Stomach (tissue), 19 donors: ENCODE measurements at places on chromosomes 5 and 9. TPM values are rescaled to one million over a fixed set of nuclear protein-coding genes. Genes with fewer than 3 reads are reported as not detected.

NDUFA8 gene
- total RNA-seq, result 31.0 TPM

FOXD4 gene
- total RNA-seq, result not detected

- DNase-seq, result no peak
These were observed 530.0 kb downstream of the SEMA5A start for GRCh38 chr5:9015937-9016270.

HOMER1 gene
- total RNA-seq, result 13.6 TPM

DNA sequence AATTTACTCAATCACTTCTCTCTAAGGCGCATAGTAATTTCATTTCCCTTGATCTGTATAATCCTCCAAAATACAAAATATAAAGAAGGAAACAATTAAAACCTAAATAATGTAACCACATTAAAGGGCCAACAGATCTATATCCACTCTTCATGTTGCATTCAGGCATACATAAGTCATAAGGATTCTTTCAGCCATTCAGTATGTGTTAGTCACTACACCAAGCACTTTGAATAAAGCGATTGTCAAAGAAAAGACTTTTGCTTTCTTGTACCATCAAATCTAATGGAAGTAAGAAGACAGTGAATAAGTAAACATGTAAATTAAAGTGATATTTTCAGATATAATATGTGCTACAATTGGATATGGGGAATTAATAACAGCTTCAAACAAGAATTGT lies 569.2 kb upstream of the PTPRD start:
- no peak for DNase-seq

GRCh38 chr5:177471610-177472356 lies 1.7 kb downstream of the DBN1 start:
- no peak for DNase-seq

DNA sequence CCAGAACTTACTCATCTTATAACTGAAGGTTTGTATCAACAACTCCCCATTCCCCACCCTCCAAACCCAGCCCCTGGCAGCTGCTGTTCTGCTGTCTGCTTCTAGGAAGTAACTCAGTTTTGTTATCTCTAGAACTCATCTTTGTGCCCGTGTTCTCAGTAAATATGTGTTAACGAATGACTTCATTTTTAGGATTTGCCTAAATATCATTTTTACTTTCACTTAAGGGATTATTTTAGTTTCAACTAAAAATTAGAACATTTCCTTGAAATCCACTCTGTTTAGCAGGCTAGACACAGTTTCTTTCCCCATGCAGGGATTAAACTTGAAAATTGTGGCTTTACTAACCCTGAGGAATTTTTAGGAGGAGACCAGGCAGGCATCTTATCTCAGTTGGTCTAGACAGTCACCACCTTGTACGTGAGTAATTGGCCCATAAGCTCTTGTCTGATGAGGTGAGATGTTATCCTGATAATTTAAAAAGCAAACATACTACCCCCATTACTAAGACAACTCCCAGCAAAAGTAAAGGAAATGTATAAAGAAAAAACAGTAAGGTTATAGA lies 68.2 kb upstream of the TNFAIP8 start:
- DNase-seq, result no peak

GRCh38 chr9:91647371-91647770 lies 223.7 kb upstream of the NFIL3 start:
- DNase-seq, result no peak

DNA sequence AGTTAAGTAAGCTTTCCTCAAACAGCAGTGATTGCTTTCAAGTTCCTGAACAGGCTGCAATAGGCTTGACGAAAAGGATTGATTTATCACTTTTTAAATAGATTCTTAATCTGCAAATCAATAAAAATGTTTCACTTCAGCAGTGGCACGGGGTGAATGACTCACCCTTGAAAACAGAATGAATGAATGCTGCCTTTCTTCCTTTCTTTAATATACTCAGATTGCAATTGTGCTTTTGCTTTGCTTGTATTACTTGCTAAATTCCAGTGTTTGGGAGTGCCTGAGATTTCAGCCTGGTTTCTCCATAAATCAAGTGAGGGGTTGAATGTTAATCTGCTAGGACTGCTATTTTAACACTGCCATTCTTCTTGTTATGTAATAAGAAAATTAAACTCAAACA lies 1293.8 kb downstream of the PTPRD start:
- peak; percentile 43 for DNase-seq

SCGB3A2 gene
- total RNA-seq, result 6.4 TPM

SLC46A2 gene
- not detected for total RNA-seq

GRCh38 chr5:125812651-125813050 lies 610.6 kb upstream of the GRAMD2B start:
- DNase-seq, result no peak

PTGES gene
- total RNA-seq, result 3.6 TPM

ADAMTSL1 gene
- total RNA-seq, result 40.6 TPM

DNA sequence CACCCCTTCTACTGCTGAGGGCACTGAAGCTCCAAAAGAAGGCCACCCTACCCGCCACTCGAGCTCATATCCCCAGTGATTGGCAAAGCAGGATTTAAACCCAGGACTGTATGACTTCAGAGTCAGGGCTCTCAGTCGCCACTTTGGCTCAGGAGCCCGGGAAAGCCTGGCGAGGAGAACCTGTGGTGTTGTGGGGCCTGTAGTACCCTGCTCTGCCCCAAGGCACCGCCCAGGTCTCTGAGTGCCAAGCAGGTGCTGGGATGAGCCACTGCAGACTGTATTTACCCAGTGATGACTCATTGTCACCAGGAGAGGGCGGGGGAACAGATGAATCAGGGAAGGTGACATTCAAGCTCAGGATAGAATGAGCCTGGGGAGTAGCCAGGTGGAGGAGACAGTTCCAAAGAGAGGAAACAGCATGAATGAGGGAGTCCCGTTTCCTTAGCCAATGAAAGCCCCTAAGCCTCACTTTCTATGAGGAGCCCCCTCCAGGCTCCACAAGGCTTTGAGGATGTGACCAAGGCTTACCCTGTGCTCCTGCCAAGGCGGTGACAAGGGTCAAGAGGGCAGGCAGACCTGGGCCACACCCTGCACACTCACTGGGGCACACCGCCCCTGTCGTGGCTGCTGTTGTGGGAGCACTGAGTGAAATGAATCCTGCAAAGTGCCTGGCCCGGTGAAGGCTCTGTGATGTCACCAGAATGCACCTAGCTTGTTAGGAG lies 17.8 kb upstream of the DPM2 start:
- peak; percentile 85 for DNase-seq

DNA sequence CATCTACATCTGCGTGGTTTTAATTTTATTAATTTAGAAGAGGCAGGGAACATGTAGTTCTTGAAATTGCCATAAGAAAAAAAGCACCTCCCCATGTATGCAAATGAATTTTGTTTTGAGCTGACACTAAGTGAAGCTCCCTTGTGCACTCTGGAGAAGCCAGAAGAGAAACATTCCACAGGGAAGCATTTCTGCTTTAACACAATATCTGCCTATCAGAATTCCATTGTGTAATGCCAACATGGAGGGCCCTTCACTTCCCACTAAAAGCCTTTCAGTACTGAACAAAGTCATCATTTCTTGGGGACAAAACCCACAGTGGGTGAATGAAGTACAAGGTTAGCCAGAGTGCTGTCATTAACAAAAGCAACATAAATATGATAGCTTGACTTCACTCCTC lies 59.7 kb downstream of the PRELID2 start:
- DNase-seq, result no peak

DNA sequence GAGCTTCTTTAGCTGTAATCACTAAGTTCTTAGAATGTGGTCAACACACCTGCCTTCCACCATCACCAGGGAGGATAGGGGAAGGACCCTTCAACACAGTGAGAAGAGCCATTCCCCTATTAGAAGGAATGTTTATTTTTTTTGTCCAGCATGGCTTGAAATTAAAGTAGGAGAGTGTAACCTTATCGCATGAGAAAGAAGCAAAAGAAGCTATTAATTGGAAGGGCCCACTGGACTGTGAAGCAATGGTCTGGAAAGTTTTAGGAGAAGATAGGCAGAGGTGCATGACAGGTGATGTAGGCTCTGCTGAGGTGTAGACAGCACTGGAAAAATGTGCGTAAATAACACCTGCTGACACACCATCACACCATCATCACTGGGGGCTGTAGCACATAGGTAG lies 1526.0 kb downstream of the MAT2B start:
- no peak for DNase-seq

C7 gene
- 317 TPM for total RNA-seq

HABP4 gene
- 32.7 TPM for total RNA-seq

GRCh38 chr5:39521098-39521860 lies 96.5 kb upstream of the DAB2 start:
- DNase-seq, result no peak

GRCh38 chr5:1111241-1111726 lies 579 bp downstream of the SLC12A7 start:
- peak; percentile 81 for DNase-seq

DNA sequence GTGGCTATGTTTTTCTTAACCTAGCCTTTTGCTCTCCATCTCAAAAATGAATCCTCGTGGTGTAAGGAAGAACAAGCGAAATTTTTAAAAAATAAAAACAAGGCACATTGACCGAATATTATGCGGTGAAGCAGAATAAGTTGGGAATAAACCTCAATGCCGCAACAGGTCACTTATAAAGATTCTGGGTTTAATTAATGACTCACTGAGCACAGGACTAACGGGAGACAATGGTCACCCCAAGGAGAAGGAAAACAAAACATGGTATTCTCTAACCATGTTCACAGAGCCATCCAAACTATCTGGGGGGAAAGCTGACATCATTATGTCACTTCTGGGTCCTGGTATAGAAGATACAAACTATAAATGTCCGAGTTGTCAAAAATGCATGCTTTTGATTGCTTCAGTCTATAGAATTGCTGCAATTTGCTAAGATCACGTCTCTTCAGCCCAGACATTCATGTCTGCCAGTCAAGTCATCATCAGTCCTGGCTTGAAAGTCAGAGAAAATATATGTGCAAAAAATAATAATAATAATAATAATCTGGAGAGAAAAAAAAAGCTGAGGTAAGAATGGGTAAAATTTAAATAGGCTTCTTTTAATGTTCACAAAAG lies 280.6 kb downstream of the NR2F1-AS1 start:
- DNase-seq, result no peak

NAIP gene
- total RNA-seq, result 38.4 TPM

DNA sequence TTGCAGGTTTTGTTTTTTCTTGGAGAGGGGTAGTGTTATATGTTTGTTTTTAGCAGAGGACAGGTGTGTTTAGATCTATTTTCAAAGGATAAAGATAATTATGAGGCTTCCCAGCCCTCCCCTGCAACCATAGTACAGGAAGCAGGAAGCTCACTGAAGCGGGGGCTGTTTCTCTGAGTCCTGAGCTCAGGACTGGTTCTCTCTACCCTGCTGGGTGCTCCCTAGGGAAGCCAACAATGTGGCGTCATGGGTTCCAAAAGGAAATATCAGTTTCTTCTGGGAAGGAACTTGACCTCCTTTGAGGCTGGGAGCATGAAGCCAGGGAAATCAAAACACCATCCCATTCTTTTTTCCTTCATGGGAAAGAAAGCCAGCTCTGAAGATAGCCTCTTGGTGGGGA lies 62.2 kb downstream of the RAD23B start:
- DNase-seq, result no peak

DNA sequence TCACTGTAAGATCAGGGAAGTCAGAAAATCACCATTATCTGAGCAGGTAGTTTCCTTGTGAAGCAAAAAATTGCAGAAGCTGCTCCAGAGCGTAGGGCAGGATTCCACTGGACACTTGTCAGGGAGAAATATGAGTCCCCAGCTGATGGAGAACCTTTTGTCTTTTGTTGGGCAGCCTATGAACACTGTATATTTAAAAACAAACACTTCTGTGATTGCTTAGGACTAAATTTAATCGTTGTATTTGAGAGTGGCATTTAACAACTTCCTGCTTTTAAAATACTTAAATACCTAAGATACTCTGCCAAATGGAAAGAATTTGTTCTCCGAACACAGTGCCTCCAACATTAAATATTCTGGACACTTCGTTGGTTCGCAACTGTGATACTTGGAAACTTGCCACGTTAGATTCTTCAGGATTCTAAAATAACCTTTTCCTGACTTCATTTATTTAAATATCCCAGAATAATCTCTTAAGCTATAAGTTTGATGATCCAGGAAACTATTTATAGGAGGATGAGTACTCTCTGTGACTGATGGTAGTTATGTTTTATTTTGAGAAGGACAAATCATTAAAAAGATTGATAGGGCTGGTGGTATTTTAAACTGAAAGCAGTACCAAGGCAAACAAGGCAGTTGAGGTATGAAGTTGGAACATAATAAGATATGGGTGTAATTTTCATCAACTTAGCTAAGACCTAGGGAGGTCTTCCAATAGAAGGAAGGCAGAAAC lies 2.7 kb upstream of the HSPA4 start:
- no peak for DNase-seq

GRCh38 chr5:123297866-123298265 lies 125.3 kb downstream of the CEP120 start:
- no peak for DNase-seq

- no peak for DNase-seq
These were observed 22.3 kb downstream of the TTF1 start for GRCh38 chr9:132384376-132384775.

FOXD4L3 gene
- total RNA-seq, result not detected

GRCh38 chr5:169602535-169602934 lies 19.0 kb downstream of the SPDL1 start:
- DNase-seq, result no peak

DNA sequence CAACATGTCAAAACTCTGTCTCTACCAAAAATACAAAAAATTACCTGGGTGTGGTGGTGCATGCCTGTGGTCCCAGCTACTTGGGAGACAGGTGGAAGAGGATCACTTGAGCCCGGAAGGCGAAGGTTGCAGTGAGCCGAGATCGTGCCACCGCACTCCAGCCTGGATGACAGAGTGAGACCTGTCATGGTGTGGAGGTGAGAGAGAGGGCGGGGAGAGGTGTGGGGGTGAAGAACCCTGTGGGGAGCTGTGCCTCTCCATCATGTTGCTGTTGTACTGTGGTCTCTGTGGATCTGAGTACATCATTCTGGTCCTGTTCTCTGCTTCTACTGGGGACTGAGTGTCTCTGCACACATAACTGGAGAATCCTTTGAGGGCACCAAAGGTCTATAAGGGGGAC lies 11.3 kb upstream of the SLC34A1 start:
- DNase-seq, result no peak

NR2F1 gene
- total RNA-seq, result 15.2 TPM

HAPLN1 gene
- total RNA-seq, result not detected

DNA sequence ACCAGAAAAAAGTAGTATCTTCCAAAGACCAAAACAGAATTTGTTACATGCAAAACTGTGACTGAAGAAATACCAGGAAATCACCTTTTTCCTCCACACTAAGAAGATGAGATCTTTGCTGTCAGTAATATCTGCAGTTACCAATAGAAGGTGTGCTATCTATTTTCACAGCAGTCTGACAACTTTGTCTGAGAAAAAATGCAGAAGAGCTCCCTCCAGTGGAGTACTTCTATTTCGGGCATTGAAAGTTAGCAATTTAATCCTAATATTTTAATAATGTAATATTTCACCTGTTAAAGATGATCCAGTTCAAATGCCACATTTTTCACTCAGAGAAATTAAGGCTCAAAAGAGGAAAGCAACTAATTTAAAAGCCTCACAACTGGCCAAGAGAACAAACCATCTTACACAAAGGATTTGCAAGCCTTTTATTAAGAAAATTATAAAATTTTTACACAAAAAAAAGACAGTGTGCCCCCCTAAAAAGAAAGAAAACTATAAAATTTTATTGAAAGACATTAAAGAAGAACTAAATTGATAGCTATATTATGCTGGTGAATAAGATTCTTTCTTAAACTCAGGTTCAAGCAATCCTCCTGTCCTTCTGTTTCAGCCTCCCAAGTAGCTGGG lies 50.6 kb downstream of the DEPDC1B start:
- no peak for DNase-seq
